ENCODE measurements at places on chromosomes 5 and 9.

GRCh38 chr9:127218818-127219217, 45.8 kb upstream of the GARNL3 start:
- DNase-seq: no peak

DNA sequence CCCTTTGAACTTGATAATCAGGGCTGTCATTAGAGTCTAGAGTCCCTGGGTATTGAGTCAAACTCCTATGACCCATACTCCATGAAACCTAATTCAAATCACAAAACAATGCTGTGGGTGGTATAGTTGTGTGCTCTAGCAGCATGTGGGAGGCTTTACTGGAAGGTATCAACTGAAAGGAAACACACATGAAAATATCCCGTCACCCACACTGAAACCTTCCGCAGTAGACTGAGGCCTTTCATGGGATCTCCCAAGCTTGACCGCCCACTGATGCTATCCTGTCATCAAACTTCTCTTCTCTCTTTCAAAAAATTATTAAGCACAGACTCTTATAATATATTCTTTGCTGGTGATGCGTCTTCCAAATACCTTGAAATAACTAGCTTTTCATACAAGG, 569.1 kb upstream of the MEF2C start:
- no peak for DNase-seq

DNA sequence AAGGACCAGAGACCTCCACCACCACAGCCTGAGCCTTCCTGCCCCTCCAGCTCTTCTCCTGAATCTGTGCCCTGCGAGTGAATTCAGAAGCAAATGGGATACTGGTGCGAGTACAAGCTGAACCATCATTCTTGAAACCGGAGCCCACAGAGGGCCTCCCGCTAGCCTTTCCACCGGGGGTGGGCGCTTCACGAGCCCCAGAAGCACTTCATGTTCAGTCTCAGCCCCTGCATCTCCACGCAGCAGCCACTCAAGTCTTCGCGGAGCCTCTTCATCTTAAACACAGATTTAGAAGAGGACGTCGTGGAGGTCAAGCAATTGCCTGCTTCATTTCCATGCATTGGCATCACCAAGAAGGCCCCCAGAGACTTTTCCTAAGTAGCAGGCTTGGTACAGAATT, 26.0 kb upstream of the OLFM1 start:
- DNase-seq: no peak

DNA sequence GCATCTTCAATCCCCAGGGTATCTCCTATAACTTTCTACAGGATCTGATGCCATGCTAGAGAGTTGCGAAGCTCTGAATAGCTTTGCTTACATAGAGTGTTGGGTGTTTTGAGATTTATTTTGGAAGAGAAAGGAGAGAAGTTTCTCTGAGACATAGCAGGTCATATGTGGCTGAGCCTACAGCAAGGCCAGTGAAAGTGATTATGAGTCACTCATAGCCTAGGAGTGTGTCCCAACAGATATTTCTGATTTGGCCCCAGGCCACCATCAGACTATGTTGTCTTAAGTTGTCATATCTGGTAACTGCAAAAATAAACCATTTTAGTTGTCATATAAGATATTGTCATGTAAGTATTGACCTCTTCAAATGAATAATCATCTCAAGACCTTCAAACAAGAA, 132.0 kb upstream of the RAI14 start:
- DNase-seq: no peak

GRCh38 chr9:76166526-76166925, 227.7 kb downstream of the RFK start:
- no peak for DNase-seq

DNA sequence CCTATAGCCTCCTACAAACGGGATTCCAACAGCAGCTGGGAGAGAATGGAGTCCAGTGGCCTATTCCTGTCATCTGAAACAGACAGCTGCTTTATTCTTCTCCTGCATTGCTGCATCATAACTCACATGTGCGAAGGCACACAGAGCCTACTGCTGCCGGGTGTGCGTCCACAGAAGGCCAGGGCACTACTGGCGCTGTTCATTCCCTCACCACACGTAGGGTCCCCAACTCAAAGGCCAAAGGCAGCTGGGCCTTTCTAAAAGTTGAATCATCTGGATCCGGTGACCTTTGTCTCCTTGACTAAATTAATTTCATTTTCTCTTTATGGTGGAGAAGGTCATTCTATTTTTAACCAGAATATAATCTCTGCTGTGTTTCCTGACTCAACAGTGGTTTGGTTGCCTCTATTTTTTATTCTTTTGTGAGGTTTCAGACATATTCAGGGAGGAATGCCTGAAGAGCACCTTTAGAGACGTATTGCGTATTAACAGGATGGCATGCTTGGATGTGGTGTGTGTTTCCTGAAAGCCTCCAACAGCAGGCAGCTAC, 10.8 kb upstream of the SPATA24 start:
- no peak for DNase-seq

GRCh38 chr5:172630986-172631385, 10.1 kb upstream of the NEURL1B start:
- no peak for DNase-seq

DNA sequence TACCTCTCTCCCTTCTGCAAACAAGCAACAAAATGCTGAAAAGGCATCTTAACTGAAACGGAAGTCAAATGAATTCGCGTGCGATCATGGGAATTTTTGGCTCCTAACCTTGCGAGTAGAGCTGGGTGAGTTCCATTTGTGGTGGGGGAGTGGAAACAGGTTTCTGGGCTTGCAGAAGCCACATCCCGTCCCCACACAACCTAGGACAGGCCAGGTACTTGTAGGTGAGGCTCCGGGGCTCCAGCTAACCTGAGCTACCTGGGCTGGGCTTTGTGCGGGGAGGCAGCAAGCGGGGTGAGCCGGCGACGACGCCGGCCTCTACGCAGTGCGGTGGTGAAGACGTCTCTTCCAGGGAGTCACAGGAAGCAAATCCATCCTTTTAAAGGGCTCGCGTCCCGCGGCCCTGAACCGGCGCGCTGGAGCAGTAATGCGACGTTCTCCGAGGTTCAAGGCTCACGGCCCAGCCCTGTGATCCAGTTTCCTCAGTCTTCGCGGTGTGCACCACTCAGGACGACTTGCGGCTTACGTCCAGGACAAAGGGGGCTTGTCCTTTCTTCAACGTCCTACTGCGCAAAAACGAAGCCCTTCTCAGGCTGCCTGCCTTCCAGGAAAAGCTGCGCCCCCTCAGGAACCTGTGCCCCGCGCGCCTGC, 567 bp upstream of the SPIN1 start:
- DNase-seq: no peak

GRCh38 chr5:78650531-78650930, 2.0 kb upstream of the LHFPL2 start:
- DNase-seq: no peak

All from DMS 273 treated with DMSO at 0.1 percent for 48 hours (cell line).